ENCODE measurements at places on chromosomes 11 and 22. TPM values are rescaled to one million over a fixed set of nuclear protein-coding genes. Genes with fewer than 3 reads are reported as not detected.

The CRYBB3 gene
- total RNA-seq, result not detected

The SLC22A12 gene
- not detected for total RNA-seq

The VPS11 gene
- 20.0 TPM for total RNA-seq

The GAS2L1 gene
- 4.8 TPM for total RNA-seq

The AHNAK gene
- total RNA-seq, result 1,261 TPM

The RELT gene
- 63.5 TPM for total RNA-seq

The BIRC3 gene
- total RNA-seq, result 1.7 TPM

The XKR3 gene
- not detected for total RNA-seq

The MS4A15 gene
- not detected for total RNA-seq

The VPREB3 gene
- not detected for total RNA-seq

- no peaks in the 10 kb centered on the region for H3K27me3 ChIP-seq
- DNase-seq, result no peak
- H3K4me3 ChIP-seq, result no peak overlapping the region
- no peaks in the 10 kb centered on the region for H3K36me3 ChIP-seq
- H3K4me1 ChIP-seq, result no peaks in the 10 kb centered on the region
Observed at GRCh38 chr11:78646564-78647185, 72.0 kb upstream of the NARS2 start.

GRCh38 chr11:82523141-82523540 is 210.5 kb downstream of the FAM181B start:
- no peaks in the 10 kb centered on the region for H3K4me1 ChIP-seq
- H3K27ac ChIP-seq, result no peak overlapping the region
- H3K4me3 ChIP-seq, result no peak overlapping the region
- no peaks in the 10 kb centered on the region for H3K27me3 ChIP-seq

DNA sequence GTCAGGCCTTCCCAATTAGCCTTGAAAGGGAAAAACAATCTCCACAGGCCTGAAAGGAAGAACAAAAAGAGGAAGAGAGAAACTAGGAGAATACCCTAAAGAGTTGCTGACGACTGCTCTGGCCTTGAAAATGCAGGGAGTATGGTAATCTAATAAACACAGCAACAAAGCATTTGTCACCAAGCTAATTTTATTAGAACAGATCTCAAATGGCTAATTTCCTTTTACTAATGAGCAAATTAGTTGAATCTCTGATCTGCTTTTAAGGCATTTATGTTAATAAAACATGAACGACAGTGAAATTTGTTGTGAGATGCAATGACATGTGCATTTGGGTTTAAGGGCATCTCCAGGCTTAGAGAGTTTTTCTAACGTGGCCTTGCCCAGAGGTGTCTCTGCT is 212.2 kb downstream of the BUD13 start:
- no peaks in the 10 kb centered on the region for H3K27me3 ChIP-seq
- peaks cover 10% of the 10 kb centered on the region for H3K4me1 ChIP-seq
- H3K27ac ChIP-seq, result no peak overlapping the region
- H3K4me3 ChIP-seq, result no peak overlapping the region

DNA sequence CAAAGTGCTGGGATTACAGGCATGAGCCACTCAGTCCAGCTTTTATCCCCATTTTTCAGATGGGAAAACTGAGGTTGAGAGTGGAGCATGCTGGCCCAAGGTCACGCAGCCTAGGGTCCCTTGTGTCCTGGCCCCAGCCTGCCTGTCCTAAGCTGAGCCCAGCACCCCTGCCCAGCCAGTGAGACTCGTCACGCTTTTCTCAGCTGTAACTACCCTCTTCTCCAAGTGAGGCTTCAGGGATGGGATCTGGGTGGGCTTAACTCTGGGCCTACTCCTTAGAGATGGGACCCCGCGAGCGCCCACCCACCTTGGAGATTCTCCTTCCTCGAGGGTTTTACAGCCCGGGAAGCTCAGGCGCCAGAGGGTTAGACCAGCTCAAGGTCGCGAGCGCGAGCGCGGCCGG is 390 bp upstream of the TMEM151A start:
- peaks cover 16% of the 10 kb centered on the region for H3K4me1 ChIP-seq
- H3K27me3 ChIP-seq, result peaks cover 21% of the 10 kb centered on the region
- H3K27ac ChIP-seq, result no peak overlapping the region
- H3K4me3 ChIP-seq, result no peak overlapping the region
- no peaks in the 10 kb centered on the region for H3K36me3 ChIP-seq
- DNase-seq, result no peak

- H3K27me3 ChIP-seq, result no peaks in the 10 kb centered on the region
- H3K36me3 ChIP-seq, result no peaks in the 10 kb centered on the region
- no peak for DNase-seq
- no peak overlapping the region for H3K27ac ChIP-seq
- H3K4me3 ChIP-seq, result no peak overlapping the region
- H3K4me1 ChIP-seq, result peaks cover 9% of the 10 kb centered on the region
Observed at GRCh38 chr11:35242412-35243242, 103.7 kb downstream of the CD44 start.

- no peak overlapping the region for H3K4me3 ChIP-seq
- H3K27me3 ChIP-seq, result no peaks in the 10 kb centered on the region
- no peaks in the 10 kb centered on the region for H3K4me1 ChIP-seq
- H3K27ac ChIP-seq, result no peak overlapping the region
Observed at GRCh38 chr11:104761511-104761910, 136.7 kb downstream of the CASP12 start.

GRCh38 chr11:57341250-57341808 is 3.2 kb downstream of the P2RX3 start:
- H3K4me3 ChIP-seq, result no peak overlapping the region
- DNase-seq, result no peak
- H3K27me3 ChIP-seq, result no peaks in the 10 kb centered on the region
- peaks cover 3% of the 10 kb centered on the region for H3K4me1 ChIP-seq
- H3K36me3 ChIP-seq, result no peaks in the 10 kb centered on the region

DNA sequence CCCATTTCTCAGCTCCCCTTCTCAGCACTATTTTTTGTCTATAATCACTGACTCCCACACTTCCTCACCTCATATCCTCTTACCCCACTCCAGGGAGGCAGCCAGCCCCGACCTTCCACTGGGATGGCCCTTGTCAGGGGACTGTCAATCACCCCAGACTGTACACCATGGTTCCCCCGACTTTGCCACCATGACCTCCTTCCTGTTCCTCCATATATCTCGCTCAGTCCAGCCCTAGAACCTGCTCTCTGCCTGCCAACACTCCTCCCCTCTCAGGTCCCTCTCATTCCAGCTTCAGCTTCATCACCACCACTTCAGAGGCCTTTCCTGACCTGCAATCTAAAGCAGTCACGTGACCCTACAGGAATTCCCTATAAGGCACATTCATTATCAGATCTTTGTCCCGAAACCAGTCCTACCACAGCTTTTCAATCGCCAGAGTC is 16.5 kb downstream of the PRPF19 start:
- no peak overlapping the region for H3K4me3 ChIP-seq
- no peak for DNase-seq
- H3K4me1 ChIP-seq, result no peaks in the 10 kb centered on the region
- H3K36me3 ChIP-seq, result peaks cover 47% of the 10 kb centered on the region
- no peak overlapping the region for H3K27ac ChIP-seq

DNA sequence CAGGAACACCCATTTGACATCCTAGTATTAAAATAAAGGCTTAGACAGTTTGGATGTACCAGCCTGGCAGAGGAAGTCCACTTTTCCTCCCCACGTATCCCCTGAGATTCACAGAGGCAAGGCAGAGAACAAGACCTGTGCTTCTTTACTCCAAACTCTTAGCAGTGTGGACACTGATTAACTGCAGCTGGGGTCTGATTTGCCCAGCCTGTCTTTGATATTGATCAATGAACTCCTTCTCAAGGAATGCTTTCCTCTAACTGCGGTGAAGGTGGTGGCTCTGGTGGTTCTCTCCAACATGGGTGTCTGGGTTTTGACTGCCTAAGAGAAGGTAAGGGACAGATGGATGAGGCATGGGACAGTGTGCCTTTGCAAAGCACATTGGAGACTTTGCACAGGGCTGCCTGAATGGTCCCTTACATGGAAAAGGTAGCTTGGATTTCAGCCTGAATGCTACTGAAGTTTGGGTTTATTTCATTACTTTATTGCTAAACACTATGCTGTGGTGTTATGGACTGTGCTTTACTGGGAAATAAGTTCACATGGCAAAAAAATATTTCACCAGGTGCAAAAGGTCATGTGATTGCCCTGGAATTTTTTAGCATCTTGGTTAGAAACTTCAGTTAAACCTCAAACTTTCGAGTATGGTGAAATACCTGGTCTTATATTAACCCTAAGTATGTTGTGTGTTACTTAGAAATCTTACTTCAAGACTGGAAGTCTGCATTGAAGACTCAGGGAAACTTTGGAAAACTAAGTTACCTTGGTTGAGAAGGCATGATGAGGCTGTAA is 1.8 kb downstream of the GAS2 start:
- H3K27ac ChIP-seq, result peak overlapping the region; percentile 70
- no peaks in the 10 kb centered on the region for H3K36me3 ChIP-seq

DNA sequence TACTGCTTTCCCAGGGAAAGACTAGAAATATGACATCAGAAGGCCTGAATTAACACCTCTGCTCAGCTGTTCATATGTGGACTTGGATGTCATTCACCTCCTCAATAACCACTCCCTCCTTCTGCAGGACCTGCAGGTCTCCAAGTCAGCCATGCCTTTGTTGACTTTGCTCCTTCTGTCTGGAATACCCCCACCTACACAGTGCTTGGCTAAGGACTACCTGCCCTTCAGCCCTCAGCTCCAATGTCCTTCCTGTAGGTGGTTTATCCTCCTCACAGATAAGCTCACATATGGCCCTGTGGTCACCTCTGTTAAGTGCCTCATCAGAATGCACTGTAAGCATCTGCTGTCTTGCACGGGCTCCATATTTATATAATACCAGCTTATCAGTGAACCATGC is 26.4 kb upstream of the FAT3 start:
- H3K27ac ChIP-seq, result no peak overlapping the region
- H3K36me3 ChIP-seq, result no peaks in the 10 kb centered on the region
- DNase-seq, result no peak
- H3K27me3 ChIP-seq, result no peaks in the 10 kb centered on the region

DNA sequence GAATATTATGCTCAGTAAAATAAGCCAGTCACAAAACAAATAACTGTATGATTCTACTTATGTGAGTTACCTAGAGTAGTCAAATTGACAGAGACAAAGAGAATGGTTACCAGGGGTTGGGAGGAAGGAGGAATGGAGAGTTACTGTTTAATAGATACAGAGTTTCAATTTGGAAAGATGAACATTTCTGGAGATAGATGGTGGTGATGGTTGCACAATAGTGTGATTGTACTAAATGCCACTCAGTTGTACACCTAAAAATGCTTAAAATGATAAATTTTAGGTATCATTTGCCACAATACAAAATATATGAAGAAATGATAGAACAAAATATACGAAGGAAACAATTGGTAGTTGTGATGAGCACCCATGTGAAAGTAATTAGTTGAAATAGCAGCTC is 43.4 kb downstream of the PDHX start:
- H3K4me1 ChIP-seq, result no peaks in the 10 kb centered on the region
- H3K27ac ChIP-seq, result no peak overlapping the region
- H3K27me3 ChIP-seq, result no peaks in the 10 kb centered on the region
- DNase-seq, result no peak
- H3K36me3 ChIP-seq, result no peaks in the 10 kb centered on the region
- no peak overlapping the region for H3K4me3 ChIP-seq

GRCh38 chr11:93160808-93161207 is 37.0 kb downstream of the SLC36A4 start:
- no peak overlapping the region for H3K27ac ChIP-seq
- DNase-seq, result no peak
- H3K4me1 ChIP-seq, result no peaks in the 10 kb centered on the region
- H3K4me3 ChIP-seq, result no peak overlapping the region

GRCh38 chr11:19455731-19456130 is 215.0 kb upstream of the E2F8 start:
- H3K4me1 ChIP-seq, result no peaks in the 10 kb centered on the region
- H3K4me3 ChIP-seq, result no peak overlapping the region
- no peak for DNase-seq

- H3K27ac ChIP-seq, result no peak overlapping the region
- no peaks in the 10 kb centered on the region for H3K27me3 ChIP-seq
- H3K4me3 ChIP-seq, result no peak overlapping the region
- no peaks in the 10 kb centered on the region for H3K4me1 ChIP-seq
- H3K36me3 ChIP-seq, result no peaks in the 10 kb centered on the region
Observed at GRCh38 chr11:47667555-47667954, 25.2 kb upstream of the MTCH2 start.

GRCh38 chr11:78642979-78643675 is 68.5 kb upstream of the NARS2 start:
- no peaks in the 10 kb centered on the region for H3K4me1 ChIP-seq
- H3K36me3 ChIP-seq, result no peaks in the 10 kb centered on the region
- H3K4me3 ChIP-seq, result no peak overlapping the region

DNA sequence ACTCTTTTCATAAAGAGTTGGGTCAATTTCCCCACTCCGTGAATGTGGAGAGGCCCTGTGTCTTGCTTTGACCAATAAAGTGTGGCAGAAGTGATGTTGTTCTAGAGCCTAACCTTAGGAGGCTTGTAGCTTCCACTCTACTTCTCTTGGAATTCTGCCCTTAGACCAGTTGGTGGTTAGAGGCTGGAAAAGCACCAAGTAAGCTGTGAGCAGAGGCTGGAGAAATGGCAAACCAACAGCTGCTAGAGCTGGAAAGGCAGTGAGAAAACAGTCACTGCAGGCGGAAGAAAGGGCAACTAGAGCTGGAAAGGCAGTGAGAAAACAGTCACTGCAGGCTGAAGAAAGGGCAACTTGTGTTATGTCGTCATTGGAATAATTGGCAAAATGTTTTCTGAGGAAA is 29.8 kb upstream of the MSANTD2 start:
- H3K27ac ChIP-seq, result no peak overlapping the region
- H3K27me3 ChIP-seq, result no peaks in the 10 kb centered on the region
- no peaks in the 10 kb centered on the region for H3K4me1 ChIP-seq

- no peaks in the 10 kb centered on the region for H3K4me1 ChIP-seq
- H3K36me3 ChIP-seq, result no peaks in the 10 kb centered on the region
- H3K27ac ChIP-seq, result no peak overlapping the region
- no peak overlapping the region for H3K4me3 ChIP-seq
- H3K27me3 ChIP-seq, result peaks cover 15% of the 10 kb centered on the region
- no peak for DNase-seq
Observed at GRCh38 chr11:134466610-134467567, 54.8 kb upstream of the B3GAT1 start.

GRCh38 chr11:110447897-110448745 is 18.4 kb downstream of the FDX1 start:
- H3K36me3 ChIP-seq, result no peaks in the 10 kb centered on the region
- H3K4me1 ChIP-seq, result no peaks in the 10 kb centered on the region
- no peak overlapping the region for H3K4me3 ChIP-seq
- no peaks in the 10 kb centered on the region for H3K27me3 ChIP-seq
- no peak for DNase-seq

- no peak overlapping the region for H3K27ac ChIP-seq
- no peaks in the 10 kb centered on the region for H3K4me1 ChIP-seq
- H3K36me3 ChIP-seq, result peaks cover 74% of the 10 kb centered on the region
- no peak overlapping the region for H3K4me3 ChIP-seq
- no peak for DNase-seq
Observed at GRCh38 chr11:986270-986951, 50.1 kb downstream of the MUC6 start.

- no peak overlapping the region for H3K27ac ChIP-seq
- H3K4me3 ChIP-seq, result no peak overlapping the region
- no peaks in the 10 kb centered on the region for H3K27me3 ChIP-seq
- no peak for DNase-seq
- no peaks in the 10 kb centered on the region for H3K4me1 ChIP-seq
Observed at GRCh38 chr11:8373519-8374432, 110.1 kb upstream of the LMO1 start.
